ENCODE measurements at places on chromosomes 4 and X.

DNA sequence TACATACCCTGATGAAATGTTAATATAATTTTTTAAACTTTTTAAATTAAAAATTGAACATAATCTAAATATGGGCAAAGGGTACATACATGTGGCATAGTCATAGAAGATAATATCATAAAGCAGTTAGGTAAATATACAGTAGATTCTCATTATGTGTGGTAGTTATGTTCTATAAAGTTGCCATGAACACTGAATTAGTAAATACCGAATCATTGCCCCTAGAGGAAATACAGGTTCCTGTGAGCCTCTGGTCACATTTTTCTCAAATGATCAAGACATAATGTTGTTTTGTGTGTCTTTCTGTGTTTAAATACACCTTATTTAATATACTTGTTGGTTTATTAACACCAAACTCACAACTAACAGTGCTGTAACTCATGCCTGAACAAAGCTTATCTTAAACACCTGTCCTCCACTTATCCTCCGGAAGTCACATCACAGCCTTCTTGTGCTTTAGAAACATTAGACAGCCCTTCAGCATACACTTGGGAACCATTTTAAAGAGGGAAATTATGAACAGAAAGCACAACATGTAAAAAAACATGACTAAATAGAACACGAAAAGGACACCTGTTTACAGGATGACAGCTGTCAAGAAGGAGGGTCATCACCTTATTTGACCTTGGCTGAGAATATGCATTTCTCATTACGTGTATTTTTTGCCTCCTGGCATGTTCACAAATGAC is 169.4 kb upstream of the NAP1L5 start:
- DNase-seq: no peak

DNA sequence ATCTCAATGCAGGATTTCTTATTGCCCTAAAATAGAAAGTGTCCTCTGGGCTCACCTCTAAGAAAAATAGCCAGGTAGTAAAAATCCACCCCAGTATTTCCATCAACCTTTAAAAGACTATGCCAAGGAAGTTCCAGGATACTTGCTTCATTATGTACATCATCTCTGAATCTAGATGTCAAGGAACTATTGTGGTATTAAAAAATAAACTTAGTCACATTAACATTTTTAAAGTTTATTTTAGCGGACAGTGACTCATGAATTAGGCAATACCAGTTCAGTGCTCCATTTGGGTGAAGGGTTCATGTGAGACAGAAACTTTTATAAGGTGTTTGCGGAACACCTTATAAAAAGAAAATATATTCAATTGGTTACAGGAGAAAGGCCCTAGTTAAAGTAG is 209.2 kb downstream of the ADAM29 start:
- DNase-seq: no peak

DNA sequence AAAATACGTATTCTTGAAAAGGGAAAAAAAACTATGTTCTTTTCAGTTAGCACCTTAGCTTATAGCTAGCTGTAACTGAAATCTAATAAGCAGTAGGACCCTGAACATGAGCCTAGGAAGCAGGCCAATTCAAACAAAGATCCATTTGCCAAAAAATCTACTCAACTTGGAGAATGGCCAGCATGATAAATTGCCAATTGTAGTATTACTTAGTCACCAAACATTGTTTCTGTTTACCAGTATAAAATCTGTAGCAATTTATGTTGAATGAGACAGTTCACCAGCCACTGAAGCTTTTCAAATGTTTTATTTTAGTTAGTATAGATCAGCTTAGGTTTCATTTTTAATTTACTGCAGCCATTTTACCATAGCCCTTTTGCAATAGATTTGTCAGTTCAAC is 323.6 kb upstream of the DIPK2B start:
- no peak for DNase-seq

- DNase-seq: no peak
Observed at GRCh38 chr4:7058792-7059191, 9.1 kb downstream of the GRPEL1 start.

GRCh38 chrX:123157586-123157985 is 26.5 kb upstream of the GRIA3 start:
- DNase-seq: no peak

- DNase-seq: no peak
Observed at GRCh38 chr4:23654791-23655190, 235.1 kb downstream of the PPARGC1A start.

- no peak for DNase-seq
Observed at GRCh38 chrX:69203638-69204037, 38.4 kb upstream of the PJA1 start.
